Esophagus muscularis mucosa (tissue), 4 donors: ENCODE measurements at places on chromosomes 16 and 17. TPM values are rescaled to one million over a fixed set of nuclear protein-coding genes. Genes with fewer than 3 reads are reported as not detected.

The CUEDC1 gene
- total RNA-seq, result 51.9 TPM

The TNFSF13 gene
- 13.4 TPM for total RNA-seq

DNA sequence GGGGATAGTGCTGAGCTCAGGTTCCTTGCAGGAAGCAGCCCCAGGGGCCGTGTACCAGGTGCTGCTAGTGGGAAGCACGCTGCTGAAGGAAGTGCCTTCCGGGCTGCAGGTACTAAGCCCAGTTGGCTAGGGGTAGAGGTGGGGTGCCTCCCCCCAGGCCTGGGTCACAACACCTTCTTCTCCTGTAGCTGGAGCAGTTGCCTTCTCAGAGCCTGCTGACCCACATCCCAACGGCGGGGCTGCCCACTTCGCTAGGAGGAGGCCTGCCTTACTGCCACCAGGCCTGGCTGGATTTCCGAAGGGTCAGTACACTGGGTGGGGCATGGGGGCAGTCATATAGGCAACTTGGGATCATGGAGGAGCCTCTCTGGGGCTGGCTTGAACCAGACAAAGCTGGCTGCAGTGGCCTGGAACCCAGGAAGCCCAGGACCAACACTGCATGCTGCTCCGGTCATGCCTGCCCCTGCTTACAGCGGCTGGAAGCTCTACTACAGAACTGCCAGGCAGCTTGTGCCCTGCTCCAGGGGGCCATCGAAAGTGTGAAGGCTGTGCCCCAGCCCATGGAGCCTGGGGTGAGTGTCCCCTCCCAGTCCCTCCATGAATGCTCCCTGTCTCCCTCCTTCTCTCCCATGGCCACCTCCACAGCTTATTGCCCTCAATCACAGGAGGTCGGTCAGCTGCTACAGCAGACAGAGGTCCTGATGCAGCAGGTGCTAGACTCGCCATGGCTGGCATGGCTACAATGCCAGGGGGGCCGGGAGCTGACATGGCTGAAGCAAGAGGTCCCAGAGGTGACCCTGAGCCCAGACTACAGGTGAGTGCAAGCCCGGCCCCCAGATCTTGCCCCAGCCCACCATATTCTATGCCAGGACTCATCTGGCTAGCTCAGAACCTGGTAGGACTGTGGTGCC is 2.5 kb downstream of the PLEKHG4 start:
- H3K36me3 ChIP-seq, result no peaks in the 10 kb centered on the region
- DNase-seq, result no peak
- H3K4me3 ChIP-seq, result no peak overlapping the region
- no peaks in the 10 kb centered on the region for H3K27me3 ChIP-seq
- H3K4me1 ChIP-seq, result peaks cover 31% of the 10 kb centered on the region

GRCh38 chr16:2092256-2092620 is 43.5 kb downstream of the PKD1 start:
- H3K27ac ChIP-seq, result peak overlapping the region; percentile 86
- no peaks in the 10 kb centered on the region for H3K27me3 ChIP-seq
- no peak overlapping the region for H3K4me3 ChIP-seq
- peaks cover 28% of the 10 kb centered on the region for H3K4me1 ChIP-seq

GRCh38 chr16:4987580-4988374 is 29.6 kb downstream of the SEC14L5 start:
- no peak overlapping the region for H3K27ac ChIP-seq
- peaks cover 8% of the 10 kb centered on the region for H3K4me1 ChIP-seq
- DNase-seq, result no peak
- H3K4me3 ChIP-seq, result no peak overlapping the region
- H3K27me3 ChIP-seq, result no peaks in the 10 kb centered on the region
